ENCODE measurements at places on chromosomes 16 and 17.

GRCh38 chr17:48429156-48429555 lies 858 bp downstream of the SKAP1 start:
- no peak for DNase-seq

DNA sequence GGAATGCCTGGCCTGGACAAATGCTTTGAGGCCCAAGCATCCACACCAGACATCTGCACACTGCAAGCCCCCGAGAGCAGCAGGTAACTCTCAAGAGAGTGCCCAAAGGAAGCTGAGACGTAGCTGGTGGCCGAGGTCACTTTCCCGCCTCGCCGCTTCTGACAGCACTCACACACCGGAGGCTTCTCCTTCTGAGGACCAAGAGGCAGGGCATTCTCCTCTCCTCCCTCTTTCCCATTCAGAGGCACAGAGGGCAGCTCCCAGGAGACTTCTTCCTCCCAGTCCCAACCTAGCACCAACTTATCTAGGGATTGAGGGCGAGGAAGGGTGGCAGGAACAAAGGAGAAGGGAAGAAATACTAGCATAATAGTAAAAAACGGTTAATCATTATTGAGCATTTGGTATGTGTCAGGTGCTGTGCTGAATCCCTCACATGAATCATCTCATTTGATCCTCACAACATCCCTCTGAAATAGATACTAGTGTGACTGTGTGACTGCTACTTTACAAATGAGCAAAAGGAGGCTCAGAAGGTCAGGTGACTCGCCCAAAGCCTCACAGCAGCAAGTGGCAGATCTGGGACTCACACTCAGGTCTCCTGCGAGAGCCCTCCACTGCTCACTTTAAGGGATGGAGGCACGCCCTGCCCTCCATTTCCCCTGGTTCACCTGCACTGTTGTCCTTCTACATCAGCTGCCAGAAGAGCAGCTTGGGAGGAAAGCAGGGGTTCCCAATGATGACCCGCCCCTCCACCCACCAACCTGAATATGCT lies 41.8 kb downstream of the MYO18A start:
- no peak for DNase-seq

- DNase-seq = no peak
Measured at GRCh38 chr16:68406458-68407152, 41.7 kb downstream of the SMPD3 start.

GRCh38 chr16:24319126-24319814 lies 63.1 kb downstream of the CACNG3 start:
- no peak for DNase-seq

- DNase-seq = no peak
Measured at GRCh38 chr16:86726340-86726739, 148.0 kb downstream of the FOXL1 start.

- no peak for DNase-seq
Measured at GRCh38 chr16:50626868-50627267, 54.2 kb downstream of the SNX20 start.

GRCh38 chr16:28106467-28107215 lies 43.1 kb upstream of the GSG1L start:
- DNase-seq = no peak

DNA sequence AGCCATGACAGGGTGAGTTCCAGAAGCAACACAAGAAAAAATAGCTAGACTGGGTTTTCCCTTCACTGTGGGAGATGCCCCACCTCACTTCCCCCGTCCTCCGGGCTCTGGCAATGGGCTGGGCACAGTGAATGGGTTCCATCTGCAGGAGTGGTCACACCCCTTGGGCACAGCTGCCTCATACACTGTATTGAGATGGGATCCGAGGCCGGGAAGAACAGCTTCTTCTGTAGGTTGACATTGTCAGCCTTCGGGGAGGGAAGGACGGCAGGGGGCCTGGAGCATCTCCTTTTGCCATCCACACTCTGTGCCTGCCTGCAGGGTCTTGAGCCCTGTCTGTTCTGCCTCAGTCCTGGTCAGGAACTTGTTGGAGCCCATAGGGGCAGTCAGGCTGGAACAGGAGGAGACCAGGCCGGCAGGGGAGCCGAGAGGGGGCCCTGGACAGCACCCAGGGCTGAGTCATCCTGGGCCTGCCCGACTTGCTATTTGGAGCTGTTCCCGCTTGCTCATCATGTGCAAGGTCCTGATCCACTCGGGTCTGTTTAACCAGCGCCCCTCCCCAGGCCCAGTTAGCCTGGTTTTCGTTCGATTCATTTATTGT lies 286.7 kb downstream of the SEC14L1 start:
- DNase-seq = no peak

DNA sequence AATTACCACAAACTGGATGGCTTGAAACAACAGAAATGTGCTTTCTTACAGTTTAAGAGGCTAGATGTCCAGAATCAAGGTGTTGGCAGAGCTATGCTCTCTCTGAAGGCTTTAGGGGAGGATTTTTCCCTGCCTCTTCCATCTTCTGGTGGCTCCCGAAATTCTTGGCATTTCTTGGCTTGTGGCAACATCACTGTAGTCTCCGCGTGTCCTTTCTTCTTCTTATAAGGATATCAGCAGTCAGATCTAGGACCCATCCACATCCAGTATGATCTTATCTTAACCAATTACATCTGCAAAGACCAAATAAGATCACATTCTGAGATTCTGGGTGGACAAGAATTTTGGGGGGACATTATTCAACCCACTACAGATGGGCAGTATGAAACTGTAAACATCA lies 119.2 kb upstream of the PMFBP1 start:
- no peak for DNase-seq

DNA sequence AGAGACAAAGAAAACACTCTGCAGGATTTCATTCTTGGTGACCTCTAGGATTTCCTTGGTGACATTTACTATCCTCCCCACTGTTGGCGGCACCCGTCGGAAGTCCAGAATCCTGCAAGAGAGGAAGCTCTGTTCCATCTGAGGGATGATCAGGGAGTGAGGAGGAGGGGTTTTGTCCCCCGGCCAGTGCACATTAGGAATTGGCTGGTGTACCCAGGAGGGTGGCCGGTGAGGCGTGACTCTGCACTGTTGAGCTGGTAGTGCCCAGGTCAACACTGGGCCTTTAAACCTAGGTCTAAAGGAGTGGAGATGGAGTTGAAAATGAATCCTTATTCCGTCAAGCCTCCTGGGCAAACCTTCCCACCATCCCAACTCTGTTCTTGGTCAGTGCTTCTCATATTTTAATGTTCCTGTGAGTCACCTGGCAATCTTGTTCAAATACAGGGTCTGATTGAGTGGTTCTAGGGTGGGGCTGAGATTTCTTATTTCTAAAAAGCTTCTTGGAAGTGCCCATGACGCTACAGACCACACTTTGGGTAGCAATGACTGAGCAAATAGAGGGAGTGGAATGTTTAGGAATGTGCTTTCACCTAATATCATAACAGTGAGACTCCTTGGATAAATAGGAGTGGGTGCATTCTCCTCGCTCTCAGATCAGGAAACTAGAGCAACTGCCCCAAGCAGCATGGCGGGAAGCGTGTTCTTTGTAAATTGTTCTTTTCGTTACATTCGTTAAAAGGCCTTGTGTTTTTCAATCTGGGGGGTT lies 30.7 kb downstream of the PRKAR1A start:
- no peak for DNase-seq

GRCh38 chr16:85616607-85617321 lies 3.6 kb downstream of the GSE1 start:
- peak; percentile 41 for DNase-seq

DNA sequence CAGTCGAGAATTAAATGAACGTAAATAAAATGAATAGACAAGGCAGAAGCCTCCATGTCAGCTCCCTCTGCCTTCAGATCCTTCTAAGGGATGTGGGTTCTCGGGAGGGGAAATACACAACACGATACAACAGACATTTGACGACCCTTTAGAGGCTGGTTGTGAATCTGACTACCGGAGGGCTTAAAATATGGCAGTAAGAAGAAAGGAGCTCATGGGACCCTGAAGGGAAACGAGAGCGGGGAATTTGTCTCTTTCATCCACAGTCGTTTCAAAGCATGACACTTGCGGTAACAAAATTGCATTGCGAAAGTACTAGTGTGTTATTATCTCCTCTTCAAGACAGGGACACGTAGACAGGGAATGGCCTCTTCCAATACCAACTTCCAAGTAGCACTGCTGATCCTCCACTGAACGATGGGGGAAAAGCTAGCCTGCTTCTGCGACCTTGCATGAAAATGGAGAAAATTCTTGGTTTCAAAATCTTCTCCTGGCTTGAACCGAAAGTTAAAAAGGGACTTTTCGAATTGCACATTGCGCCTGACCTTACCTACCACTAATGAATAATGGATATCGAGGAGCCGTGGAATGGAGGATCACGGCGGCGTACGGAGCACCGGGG lies 1.2 kb upstream of the TNRC6C start:
- no peak for DNase-seq

- no peak for DNase-seq
Measured at GRCh38 chr16:11020792-11021551, 76.6 kb downstream of the CLEC16A start.

DNA sequence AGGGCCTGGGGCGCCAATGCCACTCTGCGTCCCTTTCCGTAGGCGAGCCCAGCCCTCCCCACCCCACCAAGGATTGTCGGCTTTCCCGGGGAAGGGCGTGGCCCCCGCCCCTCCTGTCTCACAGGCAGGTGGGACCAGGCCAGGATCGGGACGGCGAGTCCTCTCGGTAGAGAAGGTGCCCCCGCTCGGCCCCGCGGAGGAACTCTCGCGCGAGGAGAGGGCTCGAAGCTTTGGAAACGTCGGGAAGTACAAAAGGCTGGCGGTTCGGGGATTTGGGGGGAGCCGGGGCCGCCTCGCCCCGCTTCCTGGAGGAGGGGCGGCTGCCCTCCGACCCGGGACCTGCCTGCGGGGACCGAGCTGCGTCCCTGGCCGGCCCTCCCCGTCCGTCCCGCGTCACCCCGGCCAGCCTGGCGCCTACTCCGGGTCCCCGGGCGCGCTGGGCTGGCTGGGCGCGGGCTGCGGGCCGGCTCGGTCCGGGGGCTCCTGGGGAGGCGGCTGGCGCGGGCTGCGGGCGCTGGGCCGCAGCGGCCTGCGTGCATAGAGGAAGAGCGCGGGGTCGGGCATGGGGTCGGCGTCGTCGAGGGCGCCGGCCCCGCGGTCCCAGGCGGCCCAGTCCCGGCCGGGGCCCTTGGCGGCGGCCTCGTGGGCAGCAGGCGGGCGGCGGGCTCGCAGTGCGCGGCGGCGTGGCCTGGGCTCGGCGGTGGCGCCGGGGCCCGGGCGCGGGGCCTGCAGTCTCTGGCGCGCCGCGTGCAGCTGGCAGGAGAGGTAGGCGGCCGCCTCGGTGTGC lies 12.6 kb upstream of the CLUH start:
- DNase-seq = no peak

DNA sequence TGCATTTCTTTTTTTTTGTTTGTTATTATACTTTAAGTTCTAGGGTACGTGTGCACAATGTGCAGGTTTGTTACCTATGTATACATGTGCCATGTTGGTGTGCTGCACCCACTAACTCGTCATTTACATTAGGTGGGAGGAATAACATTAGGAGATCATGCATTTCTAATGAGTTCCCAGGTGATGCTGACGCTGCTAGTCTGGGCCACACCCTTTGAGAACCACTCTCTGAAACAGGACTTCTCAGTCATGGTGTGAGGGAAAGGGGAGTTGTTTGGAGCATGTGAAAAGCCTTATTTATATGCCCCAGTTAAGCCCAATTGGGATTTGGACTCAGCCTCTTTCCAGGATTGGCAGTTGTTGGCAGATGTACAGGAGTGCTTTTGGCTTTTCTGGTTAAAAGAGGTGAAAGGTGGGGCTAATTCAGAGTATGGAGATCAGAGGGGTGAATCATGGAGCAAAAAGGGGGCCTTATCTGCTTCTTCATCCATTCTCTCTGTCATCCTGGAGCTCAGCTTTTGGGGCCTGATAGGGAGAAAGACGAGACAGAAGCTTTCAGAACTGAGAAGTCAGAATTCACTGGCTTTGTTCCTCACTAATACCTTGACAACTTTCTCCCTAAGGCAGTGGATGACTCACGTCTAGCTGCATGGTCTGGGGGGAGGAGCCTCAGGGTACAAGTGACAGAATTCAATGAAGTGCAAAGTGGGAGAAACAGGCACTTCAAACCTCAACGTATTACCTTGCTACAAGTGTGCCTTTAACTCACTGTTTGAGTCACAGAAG lies 180.0 kb upstream of the CACNG3 start:
- DNase-seq = peak; percentile 15

- no peak for DNase-seq
Measured at GRCh38 chr16:19831678-19832077, 53.0 kb downstream of the GPRC5B start.

GRCh38 chr16:73086108-73086507 lies 38.2 kb upstream of the ZFHX3 start:
- no peak for DNase-seq

- no peak for DNase-seq
Measured at GRCh38 chr17:10193632-10194031, 4.8 kb downstream of the GAS7 start.

GRCh38 chr17:46815474-46816353 lies 2.8 kb downstream of the WNT3 start:
- DNase-seq = no peak

GRCh38 chr16:1903845-1904840 lies 14.1 kb downstream of the HS3ST6 start:
- DNase-seq = no peak

Measured in naive B cell (primary cell).